ENCODE measurements at places on chromosomes 5 and 9.

DNA sequence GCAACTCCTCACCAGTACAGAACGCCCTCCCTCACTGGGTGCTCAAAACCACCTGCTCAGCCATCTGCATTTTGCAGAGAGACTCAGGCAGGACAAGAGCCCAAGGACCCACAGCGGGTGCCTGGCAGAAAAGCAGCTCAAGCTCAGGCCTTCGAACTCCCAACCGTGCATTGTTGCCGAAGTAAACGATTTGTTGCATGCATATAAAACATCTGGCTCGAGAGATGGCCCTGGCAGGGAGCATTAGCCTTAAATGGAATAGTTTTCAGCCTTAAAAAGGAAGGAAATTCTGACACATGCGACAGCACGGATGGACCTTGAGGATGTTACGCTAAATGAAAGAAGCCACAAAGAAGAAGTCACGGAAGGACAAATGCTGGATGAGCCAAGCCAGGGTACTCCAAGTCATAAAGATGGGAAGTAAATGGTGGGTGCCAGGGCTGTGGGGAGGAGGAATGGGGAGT, 160.4 kb upstream of the PHYKPL start:
- no peak for DNase-seq

DNA sequence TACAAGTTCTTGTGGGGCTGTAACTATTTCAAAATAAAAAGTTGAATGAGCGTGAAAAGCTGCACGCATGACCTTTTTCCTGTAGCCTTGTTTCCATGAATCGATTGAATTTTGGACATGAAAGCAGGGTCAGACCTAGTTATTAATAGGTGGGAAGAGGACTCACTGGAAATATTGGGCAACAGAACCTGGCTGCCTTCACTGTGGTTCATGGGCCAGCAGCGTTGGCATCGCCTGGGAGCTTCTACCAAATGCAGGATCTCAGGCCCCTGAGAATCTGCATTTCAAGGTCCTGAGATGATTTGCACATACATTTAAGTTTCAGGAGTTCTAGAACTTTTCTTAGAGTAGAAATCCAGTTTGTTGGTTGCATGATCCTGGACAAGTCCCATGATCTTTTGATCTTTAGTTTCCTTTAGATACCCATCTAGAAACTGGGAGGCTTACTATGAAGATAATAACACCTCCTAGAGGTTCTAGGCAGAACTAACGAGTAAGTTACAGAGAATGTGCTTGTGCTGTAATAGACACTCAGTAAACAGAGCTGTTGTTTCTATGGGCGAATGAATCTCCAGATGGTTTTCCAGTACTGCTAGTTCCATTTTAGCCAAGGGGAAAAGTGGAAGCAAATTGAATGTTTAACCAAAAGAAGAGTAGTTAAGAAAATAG, 12.4 kb downstream of the ANKRD33B start:
- no peak for DNase-seq

DNA sequence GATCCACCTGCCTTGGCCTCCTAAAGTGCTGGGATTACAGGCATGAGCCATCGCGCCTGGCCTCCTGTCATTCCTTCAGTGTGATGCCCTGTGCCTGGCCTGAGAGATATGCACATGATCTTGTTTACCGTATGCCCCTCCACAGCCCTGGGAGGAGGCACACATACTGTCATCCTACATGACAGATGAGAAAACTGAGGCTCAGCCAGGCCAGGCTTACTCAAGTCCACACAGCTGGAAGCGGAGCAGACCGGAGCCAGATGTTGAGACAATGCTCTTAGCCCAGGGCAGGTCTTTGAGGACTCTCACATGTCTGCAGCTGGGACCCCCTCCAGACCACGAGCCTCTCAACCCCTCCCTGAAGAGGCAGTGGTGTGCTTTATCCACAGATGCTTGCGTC, 38.7 kb upstream of the SH3PXD2B start:
- no peak for DNase-seq

- no peak for DNase-seq
Measured at GRCh38 chr9:116250891-116251290, 97.3 kb downstream of the PAPPA start.

DNA sequence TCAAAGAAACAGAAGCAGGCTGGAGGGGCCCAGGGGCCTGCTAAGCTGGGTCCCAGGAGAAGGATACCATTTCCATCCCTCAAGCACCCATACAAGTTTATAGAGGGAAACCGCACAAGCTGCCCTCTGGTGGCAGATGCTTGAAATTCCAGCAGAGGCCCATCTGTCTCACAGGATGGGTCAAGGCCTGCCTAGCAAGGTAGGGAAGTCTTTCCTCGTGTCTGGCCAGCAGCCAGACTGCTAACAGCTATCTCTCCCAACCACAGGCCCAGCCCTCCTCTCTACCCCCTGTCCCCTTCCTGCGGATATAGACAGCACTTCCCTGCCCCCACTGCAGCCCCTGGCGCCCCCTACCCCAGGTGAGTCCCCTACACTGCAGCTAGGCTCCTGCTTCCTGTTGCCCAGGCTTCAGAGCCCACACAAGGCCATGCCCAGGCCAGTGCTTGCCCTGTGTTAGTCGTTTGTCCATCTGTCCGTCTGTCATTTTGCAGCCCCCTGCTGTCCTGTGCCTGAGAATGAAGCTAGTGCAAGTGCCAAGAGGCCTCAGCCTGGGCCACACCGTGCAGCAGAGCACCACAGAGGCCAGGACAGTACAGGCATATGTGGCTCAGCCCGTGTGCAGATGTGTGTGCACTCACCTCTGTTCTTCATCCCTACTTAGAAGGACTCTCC, 26.2 kb downstream of the TCF7 start:
- peak; percentile 60 for DNase-seq

DNA sequence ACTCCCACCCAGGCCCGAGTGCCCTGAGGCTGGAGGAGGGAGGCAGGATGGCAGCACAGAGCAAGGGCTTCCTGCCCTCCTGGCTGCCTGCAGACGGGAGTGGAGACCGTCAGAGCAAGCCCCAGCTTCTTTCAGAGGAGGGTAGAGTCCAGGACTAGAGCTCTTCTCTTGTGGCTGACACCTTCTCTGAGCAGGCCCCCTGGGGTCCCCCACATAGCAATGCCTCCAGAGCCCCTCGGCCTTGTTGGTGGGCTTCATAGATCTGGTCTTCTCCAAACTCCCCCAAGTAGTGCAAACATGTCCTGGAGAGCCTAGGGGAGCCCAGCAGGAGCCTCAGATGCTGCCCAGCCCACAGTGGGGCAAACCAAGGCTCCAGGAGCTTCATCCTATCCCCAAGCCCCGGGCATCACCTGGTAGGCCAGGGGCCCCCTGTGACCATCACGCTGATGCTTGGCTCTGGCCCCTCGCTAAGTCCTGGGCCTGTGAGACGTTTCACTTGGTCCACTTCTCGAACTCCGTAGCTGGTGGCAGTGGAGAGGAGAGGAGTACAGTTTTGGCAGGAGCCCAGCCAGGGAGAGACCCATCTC, 2.0 kb downstream of the MZB1 start:
- no peak for DNase-seq

- no peak for DNase-seq
Measured at GRCh38 chr5:84273517-84273883, 111.2 kb downstream of the EDIL3 start.

DNA sequence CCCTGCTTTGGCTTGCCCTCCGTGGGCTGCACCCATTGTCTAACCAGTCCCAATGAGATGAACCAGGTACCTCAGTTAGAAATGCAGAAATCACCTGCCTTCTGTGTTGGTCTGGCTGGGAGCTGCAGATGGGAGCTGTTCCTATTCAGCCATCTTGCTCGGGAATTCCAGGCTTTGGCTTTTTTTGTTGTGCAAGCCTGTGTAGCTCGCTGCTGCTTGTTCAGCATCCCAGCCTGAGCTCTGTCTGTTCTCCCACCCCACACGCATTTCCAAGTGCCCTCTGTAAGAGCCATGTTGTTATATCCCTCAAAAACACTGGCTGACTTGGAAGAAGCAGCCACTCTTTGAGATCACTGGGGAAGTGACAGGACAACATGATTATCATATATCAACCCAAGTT, 101.6 kb upstream of the DPYSL3 start:
- no peak for DNase-seq

GRCh38 chr9:109441296-109441695, 56.8 kb downstream of the PTPN3 start:
- DNase-seq = no peak

- DNase-seq = no peak
Measured at GRCh38 chr5:180323941-180324600, 29.1 kb downstream of the GFPT2 start.

Measured in naive thymus-derived CD8-positive, alpha-beta T cell (primary cell).